ENCODE measurements at places on chromosomes 1 and 21. TPM values are rescaled to one million over a fixed set of nuclear protein-coding genes. Genes with fewer than 3 reads are reported as not detected.

GRCh38 chr1:155973723-155974122 is 4.6 kb downstream of the ARHGEF2 start:
- DNase-seq: no peak

C1orf210 gene
- not detected for polyA plus RNA-seq

- DNase-seq: no peak
Measured at GRCh38 chr1:10905841-10906655, 106.4 kb upstream of the TARDBP start.

GRCh38 chr1:29975036-29975694 is 738.8 kb downstream of the PTPRU start:
- peak; percentile 27 for DNase-seq

DNA sequence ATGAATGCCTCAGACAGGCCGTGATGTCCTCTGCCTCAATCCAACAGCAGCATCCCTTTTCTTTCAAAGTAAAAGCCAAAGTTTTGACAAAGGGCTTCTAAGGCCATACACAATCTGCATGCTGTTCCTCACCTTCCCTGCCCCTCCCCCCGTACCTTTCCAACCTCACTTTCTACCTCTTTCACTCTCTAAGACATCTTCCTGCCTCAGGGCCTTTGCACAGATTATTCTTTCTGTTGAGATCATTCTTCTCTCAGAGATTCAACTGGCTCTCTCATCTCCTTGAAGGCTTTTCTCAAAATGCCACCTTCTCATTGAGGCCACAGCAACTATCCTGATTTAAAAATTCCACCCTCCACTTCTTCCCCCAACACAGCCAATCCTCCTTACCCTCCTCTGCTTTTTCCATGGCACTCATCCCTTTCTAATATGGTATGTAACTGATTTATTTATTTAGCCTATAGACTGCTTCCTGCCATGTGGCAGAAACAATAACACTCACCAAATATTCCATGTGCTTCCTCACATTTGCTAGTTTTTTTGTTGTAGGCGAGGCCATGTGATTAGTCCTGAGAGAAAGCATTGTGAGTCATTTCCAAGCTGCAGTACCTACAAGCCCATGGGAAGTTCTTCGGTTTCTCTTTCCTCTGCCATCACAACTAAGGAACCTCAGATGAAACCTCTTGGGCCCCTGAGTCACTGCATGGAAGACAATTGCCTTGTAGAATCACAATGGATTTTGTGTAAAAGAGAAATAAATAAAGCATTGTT is 58.7 kb upstream of the GADD45A start:
- no peak for DNase-seq

DNA sequence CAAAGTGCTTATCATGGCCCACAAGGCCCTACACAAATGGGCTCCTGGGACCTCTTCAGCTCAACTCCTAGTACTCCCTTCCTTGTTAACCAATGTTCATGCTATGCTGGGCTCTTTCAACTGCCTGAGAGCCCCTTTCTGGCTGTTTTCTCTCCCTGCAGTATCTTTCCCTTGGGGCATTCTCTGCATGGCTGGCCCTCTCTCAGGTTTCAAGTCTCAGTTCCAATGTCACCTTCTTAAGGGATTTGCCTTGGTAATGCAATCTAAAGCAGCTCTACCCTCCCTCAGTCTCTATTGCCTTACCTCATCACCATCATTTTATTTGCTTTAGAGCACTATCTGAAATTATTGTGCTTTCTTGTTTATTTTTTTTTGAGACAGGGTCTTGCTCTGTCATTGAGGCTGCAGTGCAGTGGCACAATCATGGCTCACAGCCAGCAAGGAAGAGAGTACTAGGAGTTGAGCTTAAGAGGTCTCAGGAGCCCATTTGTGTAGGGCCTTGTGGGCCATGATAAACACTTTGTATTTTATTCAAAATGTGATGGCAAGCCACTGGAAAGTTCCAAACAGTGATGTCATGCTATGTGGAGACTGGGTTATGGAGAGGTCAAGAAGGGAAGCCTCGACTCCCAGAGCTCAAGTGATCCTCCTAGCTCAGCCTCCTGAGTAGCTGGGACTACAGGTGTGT is 63.4 kb upstream of the SRSF10 start:
- DNase-seq: no peak

F3 gene
- 3.1 TPM for polyA plus RNA-seq

- no peak for DNase-seq
Measured at GRCh38 chr1:178075333-178075732, 18.6 kb upstream of the RASAL2 start.

- DNase-seq: no peak
Measured at GRCh38 chr1:121587777-121588176, 403.0 kb downstream of the SRGAP2C start.

DNA sequence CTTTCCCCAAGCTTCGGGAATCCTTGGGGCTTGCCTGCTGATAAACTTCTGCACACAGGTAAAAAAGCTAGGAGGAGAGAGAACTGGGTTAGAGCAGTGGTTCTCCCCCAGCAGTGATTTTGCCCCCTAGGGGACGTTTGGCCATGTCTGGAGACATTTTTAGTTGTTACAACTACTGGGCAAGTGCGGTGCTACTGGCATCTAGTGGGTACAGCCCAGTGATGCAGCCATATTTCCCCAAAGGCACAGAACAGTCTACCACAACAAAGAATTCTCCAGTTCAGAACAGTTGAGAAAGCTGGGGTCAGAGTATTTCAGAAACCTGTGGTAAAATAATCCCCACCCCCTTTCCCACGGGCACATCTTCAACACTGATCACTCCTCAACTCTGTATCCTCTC is 41.3 kb downstream of the LRRC71 start:
- DNase-seq: no peak

C1orf141 gene
- polyA plus RNA-seq: not detected

LINGO4 gene
- 0.40 TPM for polyA plus RNA-seq

DNA sequence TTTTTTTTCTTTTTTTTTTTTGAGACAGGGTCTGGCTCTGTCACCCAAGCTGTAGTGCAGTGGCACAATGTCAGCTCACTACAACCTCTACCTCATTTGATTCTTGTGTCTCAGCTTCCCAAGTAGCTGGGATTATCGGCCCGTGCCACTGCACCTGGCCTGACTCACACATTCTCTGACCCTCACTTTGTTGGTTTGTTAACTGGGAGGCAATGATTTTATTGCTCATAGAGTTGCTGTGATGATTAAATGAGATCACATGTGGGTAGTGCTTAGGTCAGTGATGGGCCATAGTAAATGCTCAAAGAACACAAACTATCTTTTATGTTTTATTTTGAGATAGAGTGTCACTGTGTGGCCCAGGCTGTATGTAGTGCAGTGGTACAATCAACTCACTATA is 47.3 kb upstream of the SSBP3 start:
- no peak for DNase-seq

SH3D21 gene
- polyA plus RNA-seq: 3.4 TPM

- DNase-seq: no peak
Measured at GRCh38 chr1:151819227-151819835, 12.3 kb downstream of the RORC start.

GSTM5 gene
- 19.8 TPM for polyA plus RNA-seq

LCE1D gene
- polyA plus RNA-seq: not detected

DNA sequence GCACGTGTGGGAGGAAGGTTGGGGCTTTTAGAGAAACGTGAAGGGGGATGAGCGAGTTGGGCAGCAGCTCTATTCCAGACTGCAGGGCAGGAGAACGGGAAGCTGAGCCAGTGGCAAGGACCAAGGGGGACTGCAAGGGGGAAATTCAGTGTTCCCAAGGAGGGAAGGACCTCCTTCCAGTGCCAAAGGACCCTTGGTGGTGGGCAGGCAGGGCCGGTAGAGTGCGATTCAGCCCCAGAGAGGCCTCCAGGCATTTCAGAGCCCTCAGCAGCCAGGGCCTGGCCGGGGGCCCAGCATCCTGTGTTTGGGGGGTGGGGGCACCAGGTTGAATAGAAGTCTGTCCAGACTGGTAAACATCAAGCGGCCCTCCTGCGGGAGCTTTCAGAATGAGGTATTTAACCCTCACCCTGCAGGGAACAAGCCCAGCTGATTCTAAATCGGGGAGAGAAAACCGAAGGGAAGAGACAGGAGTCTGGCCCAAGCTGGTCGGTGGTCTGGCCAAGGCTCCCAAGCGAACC is 2.3 kb downstream of the COL9A2 start:
- DNase-seq: no peak

DNA sequence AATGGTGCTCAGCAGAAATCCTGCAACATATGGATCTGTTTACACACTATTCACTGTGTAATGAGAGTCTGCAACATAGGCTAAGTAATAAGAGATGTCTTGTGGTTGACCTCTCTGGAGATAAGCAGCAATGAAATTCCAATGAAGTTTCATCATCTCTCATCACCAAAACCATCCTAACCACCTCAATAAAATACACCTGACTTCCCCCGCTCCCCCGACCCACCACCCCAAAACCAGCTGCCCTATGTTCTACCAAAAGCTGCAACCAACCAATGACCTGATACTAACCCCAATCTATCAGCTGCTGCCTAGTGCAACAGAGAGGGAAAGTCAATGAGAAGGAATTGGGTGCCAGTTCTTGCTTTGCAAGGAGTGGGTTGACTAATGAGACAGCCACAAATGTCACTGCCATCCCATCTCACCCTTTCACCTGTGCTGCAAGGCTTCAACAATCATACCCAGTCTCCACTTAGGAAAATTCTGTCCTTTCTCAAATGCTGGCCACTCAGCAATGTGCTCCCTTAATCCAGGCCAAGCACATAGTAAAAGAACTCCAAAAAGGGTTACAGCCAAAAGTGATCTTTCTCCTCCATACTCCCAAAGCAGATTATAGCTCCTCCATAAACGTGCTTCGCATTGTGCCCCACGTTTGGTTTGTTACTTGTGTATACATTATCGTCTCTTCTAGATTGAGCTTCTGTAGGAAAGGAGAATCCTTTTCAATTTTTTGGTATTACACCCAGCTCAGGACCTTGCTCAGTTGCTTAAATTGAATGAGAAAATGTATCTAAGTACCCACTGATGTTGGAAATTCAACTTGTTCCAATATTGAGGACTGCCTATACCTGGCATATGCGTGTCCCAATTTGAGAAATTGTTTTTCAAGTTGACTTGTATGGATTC is 29.0 kb downstream of the MRPL39 start:
- no peak for DNase-seq

NDUFS5 gene
- 302 TPM for polyA plus RNA-seq

KCNK1 gene
- polyA plus RNA-seq: 1.3 TPM

DNA sequence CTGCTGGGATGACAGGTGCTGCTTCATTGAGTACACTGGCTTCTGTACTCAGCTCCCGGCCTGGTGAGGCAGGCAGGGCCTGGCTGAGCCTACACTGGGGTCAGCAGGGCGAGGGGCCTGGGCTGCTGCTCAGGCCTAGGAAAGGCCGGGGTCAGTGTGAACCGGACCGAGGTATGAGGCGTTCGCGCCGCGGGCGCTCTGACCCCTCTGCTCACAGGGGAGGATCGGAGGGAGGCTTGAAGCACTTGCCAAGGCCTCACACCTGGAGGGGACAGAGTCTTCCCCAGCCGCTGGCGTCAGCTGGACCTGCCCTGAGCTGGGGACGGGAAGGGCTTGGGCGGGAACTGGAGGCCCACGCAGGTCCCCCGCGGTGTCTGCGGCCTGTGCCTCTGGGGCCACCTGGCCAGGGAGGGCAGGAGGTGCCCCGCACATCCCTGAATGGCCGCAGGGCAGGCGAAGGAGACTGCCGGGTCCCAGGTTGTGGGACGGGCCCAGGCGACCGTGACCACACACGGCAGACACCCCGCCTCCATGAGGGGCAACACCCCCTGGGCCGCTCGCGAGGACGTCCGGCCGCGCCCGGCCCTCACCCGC is 466 bp downstream of the PEX10 start:
- no peak for DNase-seq

DNA sequence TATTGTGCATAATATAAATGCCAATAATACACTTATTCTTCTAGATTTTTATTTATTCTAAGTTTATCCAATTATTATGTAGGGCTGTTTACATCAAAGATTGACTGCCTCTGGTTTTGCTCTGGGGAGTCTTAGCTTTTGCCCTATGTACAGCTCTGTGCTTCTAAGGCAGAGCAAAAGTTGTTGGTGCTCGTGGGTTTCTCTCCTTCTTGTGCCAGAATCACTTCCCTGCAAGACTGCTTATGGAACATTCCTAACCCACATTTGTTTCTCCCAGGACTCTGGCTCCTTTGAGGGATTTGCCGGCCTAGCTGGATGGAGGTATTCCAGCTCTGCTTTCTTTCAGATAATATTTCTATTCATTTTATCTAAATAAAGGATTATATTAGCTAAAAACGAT is 849.1 kb downstream of the USP25 start:
- no peak for DNase-seq

DNA sequence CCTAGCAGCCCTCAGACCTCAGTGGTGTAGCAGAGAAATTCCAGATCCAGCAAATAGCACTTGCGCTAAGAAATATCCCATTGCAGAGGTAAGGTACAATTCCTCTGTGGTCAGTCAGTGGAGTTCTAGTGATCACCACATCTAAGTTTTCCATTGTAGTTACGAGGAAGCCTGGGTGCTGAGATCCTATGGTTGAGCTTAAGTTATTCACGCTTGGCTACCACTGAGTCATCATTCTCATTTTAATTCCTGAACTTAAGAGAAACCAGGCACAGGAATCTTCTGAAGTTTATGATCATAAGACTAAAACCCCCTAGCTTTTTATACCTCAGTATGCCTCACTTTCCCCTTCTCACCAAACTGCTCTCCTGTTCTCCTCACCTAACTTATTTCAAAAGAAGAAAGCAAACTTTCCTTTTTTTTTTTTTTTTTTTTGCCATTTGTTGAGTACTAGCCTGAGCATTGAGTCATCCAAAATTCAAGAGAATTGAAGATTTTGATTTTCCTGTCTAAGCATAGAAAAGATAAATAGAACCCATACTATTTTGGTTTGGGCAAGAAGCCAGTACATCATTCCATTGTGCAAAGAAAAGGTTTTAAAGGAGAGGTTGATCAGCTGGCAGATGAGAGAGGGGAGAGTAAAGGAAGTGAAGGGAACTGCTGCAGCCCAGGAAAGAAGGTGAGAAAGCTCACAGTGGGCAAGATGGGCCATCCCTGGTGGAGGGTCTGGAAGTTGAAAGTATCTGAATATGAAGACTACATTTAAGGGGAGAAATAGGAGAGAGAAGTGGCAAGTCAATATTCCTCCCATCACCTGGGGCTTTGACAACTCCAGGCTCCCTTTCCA is 39.9 kb downstream of the SERBP1 start:
- DNase-seq: no peak

DNA sequence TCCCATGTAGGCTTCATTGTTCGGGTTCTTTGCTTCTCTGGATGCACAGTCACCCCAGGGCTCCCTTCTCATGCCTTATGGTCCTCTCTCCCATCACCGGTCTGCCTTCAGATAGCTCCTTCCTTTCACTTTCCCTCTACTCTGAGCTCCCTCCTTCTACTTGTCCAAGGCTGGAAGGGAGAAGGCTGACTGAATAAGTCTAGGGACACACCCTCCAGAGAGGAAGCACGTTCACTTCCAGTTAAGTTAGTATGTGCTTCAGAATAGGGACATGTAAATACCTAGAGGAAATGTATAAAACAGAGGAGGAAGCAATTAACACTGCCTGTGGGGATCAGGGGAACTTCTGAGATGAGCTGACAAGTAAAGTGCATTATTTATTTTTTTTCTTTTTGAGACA is 23.5 kb downstream of the CXADR start:
- DNase-seq: no peak

GRCh38 chr1:202002507-202002906 is 7.9 kb upstream of the ELF3 start:
- no peak for DNase-seq

KCNAB2 gene
- 4.6 TPM for polyA plus RNA-seq

GRCh38 chr1:206776229-206776628 is 3.9 kb upstream of the IL10 start:
- DNase-seq: no peak

GORAB gene
- 15.8 TPM for polyA plus RNA-seq

All from hindlimb muscle (tissue), 1 donor.